ENCODE measurements at places on chromosomes 7 and 10. TPM values are rescaled to one million over a fixed set of nuclear protein-coding genes. Genes with fewer than 3 reads are reported as not detected.
A peak's percentile ranks its signal among the peaks of the same experiment; 100 is the strongest.

GRCh38 chr10:105797234-105797890, 1156.3 kb downstream of the SORCS3 start:
- DNase-seq, result peak; percentile 37

Gene APBB1IP
- polyA plus RNA-seq, result 0.86 TPM

DNA sequence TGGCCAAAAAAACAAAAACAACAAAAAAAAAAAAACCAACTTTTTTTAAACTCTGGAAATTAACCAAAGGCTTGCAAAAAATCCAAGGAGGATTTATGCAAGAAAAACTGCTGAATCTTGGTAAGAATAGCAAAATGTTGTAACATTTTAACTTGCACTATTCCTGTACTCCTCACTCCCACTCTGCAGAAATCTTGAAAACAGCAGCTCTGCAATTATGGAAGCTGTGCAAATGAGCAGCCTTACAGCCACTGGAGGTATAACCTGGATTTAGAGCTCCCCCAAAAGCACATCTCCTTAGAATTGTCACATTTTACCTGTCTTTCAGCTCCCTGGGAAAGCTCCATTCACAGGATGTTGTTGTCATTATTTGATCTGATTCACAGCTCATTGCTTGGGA, 41.8 kb upstream of the LRGUK start:
- DNase-seq, result no peak

DNA sequence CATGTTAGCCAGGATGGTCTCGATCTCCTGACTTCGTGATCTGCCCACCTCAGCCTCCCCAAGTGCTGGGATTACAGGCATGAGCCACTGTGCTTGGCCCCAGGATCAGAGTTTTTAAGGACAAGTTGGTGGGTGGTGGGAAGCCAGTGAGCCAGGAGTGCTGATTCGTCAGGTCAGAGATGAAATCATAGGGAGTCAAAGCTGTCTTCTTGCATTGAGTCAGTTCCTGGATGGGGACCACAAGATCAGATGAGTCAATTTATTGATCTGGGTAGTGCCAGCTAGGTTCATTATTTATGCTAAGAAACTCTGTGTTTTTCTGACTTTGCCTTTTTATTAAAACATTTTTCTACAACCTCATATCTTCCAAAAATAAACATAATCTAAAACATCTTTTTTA, 423.8 kb downstream of the ARL4A start:
- DNase-seq, result no peak

Gene RADIL
- polyA plus RNA-seq, result 2.2 TPM

DNA sequence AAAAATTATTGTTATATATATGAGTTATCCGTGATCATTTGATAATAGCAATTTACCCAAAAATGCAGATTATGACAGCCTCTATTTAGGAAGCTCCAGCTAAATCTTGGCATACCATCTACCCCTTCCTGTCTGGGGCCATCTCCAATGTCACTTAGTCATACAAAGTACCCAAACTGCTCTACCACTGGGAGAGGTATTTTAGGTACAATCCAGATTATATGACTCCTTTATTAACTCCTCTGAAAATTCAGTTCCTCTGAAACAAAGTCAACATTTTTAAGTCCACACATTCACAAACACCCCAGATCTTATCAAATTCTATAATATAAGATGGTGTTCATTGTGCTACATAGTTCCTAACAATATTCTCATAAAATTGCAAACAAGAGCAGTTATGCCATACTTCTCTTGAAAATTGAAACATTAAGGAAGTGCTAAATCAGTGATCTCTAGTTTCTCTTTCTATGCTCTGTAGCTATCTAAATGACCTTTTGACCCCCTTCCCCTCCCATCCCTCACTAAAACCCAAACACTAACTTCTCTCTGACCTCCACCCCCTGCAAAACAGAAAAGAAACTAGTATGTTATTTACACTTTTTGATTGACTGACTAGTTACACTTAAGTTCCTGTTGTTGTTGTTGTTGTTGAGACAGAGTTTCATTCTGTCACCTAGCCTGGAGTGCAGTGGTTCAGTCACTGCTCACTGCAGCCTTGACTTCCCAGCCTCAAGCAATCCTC, 16.4 kb downstream of the HOXA1 start:
- no peak for DNase-seq

DNA sequence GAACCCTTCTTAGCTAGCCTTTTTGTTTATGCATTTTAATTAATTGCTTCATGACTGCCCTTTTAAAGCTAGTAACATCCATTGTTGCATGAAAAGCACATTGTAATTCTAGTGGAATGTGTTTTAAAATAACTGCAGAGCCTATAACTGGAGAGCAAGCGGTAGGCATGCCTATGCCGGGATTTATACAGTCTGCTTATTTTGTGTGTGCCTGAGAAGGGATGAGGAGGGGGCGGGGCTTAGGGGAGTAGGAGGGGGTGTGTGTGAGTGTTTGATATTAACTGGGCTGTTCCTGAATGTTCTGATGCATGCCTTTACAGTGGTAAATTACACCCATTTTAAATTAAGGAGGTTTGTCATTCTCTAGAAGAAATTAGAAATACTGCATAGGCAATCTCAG, 208.1 kb downstream of the TCF7L2 start:
- DNase-seq, result peak; percentile 77

- DNase-seq, result no peak
Observed at GRCh38 chr7:81308643-81309322, 389.9 kb upstream of the SEMA3C start.

DNA sequence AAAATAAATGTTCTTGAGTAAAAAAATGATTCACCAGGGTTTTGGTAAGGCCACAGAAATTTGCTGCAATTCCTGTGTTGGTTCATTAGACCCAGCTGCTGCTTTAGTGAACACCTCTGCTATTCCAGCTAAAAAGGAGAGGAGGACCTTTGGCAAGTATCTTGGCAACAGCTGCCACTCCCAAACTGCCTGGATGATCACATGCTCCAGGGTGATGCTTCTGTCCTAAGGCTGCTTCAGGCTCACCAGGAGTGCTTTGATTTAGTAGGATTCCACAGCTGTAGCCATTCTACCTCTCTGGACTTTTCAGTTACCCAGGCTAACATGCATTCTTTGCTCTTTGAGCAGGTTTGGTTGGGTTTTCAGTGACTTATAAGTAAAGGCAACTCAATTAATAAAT, 82.6 kb upstream of the NPVF start:
- no peak for DNase-seq

DNA sequence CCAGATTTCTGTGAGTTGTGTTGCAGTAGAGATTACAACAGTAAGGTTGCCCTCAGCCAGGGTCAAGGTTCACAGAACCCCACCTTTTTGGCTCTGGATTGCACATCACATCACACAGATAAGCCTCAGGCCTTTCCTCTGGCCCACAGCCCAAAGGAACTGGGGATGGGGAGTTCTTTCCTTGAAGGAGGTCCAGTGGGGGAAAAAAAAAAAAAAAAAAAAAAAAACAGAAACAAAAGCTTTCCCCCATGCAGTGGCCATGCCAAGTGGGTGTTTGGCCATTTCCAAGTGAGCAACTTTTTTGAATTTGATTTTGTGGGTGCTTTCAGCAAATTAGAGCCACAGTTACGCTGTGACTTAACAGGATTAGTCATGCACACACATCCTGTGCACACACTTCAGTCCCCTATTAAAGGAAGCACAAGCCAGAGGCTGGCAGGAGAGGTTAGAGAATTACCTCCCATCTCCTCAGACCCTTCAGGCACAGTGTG, 79.3 kb upstream of the NANOS1 start:
- no peak for DNase-seq

DNA sequence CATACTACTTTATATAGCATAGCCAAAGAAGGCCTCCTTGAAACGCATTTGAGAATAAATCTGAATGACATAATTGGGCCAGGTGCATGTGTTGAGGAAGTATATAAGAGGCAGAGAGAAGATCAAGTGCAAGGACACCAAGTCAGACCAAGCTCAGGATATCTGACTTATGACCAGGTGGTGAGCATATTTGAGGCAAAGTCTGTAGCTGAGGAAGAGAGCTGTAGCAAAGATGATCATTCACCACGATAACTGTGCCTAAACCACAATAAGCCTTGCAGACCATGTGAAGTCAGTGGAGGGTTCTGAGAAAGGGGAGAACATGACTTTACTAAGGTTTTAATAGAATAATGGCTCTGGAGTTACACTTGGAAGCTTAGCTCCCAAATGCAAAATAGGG, 292.3 kb downstream of the SORCS1 start:
- DNase-seq, result no peak

DNA sequence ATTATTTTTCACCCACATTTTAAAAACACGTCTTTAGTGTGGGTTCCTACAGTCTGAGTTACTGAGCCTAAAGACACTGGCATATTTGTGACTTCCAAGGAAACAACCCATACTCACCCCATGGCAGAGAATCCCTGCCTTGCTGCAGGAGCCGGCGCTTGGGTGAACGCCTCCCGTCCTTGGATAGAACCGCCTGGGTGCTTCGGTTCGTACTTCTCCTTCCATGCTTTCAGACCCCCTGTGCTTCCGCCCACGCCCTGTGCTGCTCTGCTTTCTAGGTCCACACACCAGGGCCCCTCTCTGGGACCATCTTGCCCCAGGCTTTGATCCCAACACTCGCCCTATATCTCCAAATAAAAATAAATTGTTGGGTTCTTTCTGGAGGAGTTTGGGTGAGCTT, 125.8 kb downstream of the PTPRN2 start:
- no peak for DNase-seq

Gene AASS
- polyA plus RNA-seq, result 67.1 TPM

GRCh38 chr10:5268234-5268633, 71.6 kb downstream of the AKR1C4 start:
- DNase-seq, result no peak

DNA sequence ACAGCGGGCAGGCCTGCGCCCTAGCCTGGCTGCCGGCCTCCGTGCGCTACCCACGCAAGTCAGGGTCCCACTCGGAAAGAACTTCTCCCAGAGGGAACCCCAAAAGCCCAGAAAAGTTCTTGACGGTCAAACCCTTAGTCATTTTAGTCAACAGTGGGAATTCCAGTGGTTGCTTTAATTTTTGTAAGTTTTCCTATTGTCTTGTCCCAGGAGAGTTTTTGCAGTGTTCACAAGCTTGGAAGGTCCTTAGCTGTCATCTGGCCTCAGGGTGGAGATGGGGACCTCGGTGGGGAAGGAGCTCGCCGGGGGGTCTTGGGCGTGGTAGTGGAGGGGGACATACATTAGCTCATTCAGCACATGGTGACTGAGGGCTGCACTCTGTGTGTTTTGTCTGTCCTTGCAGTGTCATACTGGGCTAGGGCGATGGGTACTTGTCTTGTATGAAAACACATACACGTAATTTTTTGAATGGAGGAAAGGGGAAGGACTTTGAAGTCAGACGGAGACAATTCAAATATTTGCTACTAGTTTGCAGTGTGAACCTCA, 736 bp downstream of the MINDY4 start:
- no peak for DNase-seq

Gene ZNF273
- 7.8 TPM for polyA plus RNA-seq

GRCh38 chr7:158518980-158519632, 68.5 kb downstream of the PTPRN2 start:
- no peak for DNase-seq
